H54 (cell line): ENCODE measurements at places on chromosomes 5 and 9.

- no peak for DNase-seq
These were observed 161.6 kb upstream of the PDE4D start for GRCh38 chr5:60055168-60055567.

DNA sequence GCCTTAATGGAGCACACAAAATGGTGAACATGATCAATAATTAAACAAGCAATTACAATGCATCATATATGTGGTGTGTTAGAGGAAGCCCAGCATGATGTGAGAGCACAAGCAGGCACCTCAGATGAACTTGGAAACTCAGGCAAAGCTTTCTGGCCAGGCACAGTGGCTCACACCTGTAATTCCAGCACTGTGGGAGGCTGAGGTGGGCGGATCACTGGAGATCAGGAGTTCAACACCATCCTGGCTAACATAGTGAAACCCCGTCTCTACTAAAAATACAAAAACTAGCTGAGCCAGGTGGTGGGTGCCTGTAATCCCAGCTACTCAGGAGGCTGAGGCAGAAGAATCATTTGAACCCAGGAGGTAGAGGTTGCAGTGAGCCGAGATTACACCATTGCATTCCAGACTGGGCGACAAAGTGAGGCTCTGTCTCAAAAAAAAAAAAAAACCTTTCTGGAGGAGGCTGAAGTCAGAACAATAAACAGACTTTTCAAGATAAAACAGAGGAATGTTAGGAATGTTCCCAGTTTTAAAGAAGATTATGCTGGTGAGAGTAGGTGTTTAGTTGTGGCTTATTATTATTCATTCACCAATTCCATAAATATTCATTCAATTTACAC lies 159.4 kb downstream of the CEMIP2 start:
- DNase-seq, result no peak

- no peak for DNase-seq
These were observed 15.9 kb upstream of the JAK2 start for GRCh38 chr9:4969130-4969529.

- DNase-seq, result no peak
These were observed 197.8 kb downstream of the HSPA4 start for GRCh38 chr5:133249593-133249992.

DNA sequence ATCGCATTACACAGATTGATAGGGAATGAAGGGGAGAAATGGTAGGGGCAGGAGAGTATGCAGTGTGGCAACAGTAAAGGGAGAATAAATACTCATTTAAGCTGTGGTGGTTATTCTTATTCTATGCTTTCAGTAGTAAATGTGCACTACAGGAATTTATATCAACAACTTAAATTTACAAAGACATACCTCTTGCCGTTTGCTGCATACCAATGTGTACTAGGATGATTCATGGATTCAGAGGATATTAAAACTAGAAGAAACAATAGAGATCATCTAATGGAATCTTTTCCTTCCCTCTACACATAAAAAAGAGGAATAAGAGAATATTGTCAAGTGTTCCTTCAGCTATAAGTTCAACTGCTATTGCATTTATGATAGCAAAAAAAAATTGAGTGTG lies 103.3 kb upstream of the RASA1 start:
- no peak for DNase-seq

DNA sequence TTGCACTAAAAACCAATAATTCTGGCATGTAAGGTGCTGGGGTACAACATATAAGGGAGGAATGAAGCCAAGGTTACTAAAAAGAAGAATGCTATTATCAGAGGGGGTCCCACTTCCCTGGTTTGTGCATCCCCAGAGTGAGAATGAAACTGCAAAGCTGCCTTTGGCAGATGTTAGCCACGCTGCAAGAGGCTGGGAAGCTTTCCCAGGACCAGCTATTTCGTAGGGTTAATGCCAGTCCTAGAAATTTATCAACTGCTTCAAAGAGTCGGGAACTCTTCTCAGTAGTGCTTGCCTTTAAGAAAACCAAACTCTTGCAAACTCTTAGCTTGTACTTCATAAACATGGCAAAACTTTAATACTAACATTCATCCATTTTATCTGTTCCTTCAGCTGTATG lies 87.5 kb upstream of the NR5A1 start:
- no peak for DNase-seq

DNA sequence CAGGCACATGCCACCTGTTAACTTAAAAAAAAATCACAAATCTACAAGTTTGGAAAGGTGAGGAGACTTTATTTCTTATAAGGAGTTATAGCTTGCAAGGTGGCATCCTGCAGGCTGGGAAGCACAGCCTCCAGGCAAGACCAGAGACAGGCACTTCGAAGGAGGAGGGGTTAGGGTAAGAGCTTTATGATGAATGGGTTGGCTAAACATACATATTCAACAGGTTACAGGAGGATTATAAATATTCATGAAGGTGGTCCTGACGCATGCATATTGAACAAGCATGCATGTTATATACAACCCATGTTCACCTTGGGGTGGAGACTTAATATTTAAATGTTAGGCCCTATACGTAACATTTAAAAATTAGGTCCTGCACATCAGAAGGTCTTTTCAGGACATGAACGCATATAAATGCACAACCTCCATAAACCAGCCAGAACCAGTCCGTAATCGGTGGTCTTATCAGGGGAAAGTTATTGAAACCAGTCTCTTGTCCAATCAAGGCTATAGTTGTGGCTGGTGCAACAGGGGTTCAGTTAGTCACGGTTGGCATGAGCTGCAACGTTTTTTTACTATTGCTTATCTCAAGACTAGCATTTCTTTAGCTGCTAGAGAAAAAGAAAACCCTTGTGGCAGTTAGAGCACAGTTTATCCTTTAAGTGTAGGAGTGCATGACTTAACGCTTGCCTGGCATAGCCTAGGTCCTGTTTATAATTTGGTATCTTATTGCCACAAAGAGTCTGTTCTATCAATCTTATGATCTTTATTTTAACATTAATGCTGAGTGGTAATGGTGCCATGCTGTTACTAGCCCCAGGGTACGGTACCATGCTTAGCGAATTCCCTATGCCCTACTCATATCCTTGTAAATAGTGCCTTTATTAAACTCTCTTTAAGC lies 72.7 kb downstream of the C9orf57 start:
- DNase-seq, result no peak

DNA sequence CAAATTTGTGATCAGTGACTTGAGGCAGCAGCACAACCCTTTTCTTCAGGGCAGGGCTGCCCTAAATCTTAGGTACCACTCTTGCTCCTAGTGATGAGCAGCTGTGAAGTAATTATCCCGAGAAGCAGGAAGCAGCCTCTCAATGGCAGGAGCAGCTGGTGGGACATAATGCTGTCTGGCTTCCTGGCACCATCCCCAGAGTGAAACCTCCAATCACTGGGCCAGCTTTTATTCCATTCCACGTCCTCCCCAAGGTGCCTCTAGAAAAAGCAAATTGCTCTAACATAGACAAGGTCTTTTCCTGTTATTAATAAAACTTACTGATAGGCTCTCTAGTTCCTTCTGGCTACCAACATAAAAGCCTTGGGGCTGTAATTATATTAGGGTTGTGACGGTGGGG lies 154.0 kb downstream of the FRMD3 start:
- no peak for DNase-seq

GRCh38 chr9:134538856-134539566 lies 102.6 kb upstream of the COL5A1 start:
- DNase-seq, result no peak

DNA sequence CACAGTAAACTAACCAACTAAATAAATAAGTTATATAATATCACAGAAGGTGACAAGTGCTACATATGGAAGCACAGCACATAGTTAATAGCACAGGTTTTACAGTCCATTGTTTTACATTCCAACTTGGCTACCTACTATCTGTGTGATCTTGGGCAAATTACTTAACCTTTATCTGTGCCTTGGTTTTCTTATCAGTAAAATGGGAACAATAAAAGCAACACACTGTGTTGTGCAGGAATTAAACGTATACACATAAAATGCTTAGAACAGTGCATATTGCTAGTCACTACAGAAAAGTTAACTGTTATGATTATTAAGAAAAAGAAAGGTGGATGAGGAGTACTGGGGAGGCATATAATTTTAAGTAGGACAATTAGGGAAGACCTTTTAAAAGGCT lies 42.8 kb upstream of the GOLGA1 start:
- DNase-seq, result no peak
